ENCODE measurements at places on chromosomes 6 and 20. TPM values are rescaled to one million over a fixed set of nuclear protein-coding genes. Genes with fewer than 3 reads are reported as not detected.

DNA sequence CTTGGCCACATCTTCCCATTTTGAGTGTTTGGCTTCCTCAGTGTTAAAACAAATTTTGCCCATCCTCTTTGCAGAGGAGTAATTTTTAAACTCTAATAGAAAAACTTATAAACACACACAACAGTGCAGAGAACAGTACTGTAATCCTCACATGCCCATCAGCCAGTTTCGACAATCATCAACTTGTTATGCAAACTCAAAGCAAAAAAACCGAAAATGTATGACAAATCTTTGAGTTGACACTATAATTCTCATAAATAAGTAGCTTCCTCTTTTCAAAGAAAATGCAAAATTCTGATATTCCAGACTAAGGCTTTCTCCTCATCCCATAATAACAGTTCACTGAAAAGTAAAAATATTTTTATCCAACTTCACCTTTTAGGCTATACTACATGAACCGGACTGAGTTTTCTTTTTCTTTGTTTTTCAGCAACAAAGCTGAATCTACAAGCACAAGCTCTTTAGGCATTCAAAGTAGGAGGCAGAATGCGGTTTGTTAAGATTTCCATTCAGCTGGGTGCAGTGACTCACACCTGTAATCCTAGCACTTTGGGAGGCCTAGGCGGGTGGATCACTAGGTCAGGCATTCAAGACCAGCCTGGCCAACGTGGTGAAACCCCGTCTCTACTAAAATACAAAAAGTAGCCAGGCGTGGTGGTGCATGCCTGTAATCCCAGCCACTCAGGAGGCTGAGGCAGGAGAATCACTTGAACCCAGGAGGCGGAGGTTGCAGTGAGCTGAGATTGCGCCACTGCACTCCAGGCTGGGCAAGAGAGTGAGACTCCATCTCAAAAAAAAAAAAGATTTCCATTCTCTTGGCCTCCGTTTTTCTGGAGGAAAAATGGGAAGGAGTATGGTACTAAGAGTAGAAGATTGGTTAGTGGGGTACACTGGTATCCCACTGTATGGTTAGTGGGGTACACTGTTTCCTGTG, 74.8 kb downstream of the GCNT2 start:
- DNase-seq, result no peak

- DNase-seq, result no peak
These were observed 73.4 kb upstream of the NRSN1 start for GRCh38 chr6:24052590-24052961.

DNA sequence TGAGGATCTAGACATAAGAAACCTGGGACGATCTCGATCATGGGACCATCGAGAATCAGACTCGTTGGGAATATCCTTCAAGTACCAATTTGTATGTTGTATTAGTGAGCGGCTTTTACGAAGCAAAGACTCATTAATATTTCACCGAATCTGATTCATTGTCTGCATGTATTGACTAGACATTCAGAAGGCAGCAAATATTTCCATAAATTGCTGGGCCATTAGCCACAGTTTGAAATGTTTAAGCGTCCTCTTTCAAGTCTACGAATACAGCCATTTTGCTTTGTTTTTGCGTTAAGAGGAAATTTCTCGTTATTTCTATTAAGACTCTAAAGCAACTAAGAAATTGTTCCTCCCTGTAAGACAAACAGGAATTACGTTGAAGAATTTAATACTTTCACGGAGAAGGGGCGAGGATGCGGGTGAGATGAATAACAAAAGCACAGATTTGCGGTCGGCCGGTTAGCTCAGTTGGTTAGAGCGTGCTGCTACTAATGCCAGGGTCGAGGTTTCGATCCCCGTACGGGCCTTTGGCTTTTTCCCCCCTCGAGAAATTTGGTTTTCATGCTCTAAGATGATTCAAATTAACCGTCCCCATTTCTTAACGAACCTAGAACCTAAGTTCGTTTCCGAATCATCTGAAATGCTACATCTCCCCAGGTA, 18.5 kb downstream of the POM121L2 start:
- DNase-seq, result peak; percentile 48

The PKIB gene
- total RNA-seq, result 0.57 TPM

The TTBK1 gene
- not detected for total RNA-seq
